ENCODE measurements at places on chromosomes 13 and 19.

DNA sequence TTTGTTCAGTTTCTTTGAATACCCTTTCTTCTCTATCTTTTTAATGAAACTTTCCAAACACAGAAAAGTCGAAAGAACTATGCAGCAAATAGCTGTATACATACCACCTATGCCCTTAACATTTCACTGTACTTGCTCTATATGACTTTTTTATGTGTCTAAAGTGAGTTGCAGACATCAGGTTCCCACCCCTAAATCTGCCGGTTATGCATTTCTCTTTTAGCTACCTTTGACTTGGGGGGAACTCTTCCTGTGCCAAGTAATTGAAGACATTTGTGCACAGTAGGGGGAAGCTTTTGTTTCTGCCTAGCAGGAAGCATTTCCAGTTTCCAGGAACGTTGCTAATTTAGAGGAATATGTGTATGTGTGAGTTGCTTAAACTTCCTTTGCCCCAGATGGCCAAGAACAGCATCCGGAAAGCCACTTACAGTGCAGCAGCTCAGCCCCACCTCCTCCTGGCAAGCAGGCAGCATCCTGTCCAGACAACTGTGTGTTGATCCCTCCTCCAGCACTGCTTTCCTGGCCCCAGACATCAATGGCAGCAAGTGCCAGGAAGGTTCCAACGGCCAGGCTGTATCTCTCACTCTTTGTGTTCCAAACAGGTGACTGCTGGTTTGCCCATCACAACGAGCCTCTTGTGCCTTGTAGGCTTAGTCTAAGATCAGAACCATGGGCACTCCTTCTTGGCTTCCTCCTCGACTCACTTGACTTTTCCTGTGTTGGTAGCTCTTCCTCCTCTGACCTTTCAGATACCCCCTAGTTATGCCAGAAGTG is 14.7 kb upstream of the GRAMD1A start:
- no peak for DNase-seq

DNA sequence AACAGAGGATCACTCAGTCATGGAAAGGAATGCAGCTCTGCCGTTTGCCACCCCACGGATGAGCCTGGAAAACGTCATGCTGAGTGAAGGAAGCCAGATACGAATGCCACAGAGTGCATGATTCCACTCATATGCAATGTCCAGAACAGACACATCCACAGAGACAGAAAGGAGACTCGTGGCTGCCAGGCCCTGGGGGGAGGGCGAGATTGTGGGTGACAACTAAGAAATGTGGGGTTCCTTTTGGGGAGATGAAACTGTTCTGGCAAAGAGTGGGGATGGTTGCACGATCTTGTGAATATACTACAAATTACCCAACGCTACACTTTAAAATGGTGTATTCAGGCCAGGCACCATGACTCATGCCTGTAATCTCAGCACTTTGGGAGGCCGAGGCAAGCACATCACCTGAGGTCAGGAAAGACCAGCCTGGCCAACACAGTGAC is 27.2 kb upstream of the NAPA start:
- DNase-seq = no peak

DNA sequence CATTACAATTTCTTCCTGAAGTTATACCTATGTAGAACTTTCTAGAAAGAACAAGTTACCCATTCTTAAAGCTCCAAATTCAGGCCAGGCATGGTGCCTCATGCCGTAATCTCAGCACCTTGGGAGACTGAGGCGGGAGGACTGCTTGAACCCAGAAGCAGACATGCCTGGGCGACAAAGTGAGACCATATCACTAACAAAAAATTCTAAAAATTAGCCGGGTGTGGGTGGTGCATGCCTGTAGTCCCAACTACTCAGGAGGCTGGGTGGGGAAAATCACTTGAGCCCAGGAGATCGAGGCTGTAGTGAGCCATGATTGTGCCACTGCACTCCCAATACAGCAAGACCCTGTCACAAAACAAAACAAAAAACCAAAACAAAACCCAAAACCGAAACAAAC is 23.0 kb downstream of the KCNRG start:
- DNase-seq = no peak

DNA sequence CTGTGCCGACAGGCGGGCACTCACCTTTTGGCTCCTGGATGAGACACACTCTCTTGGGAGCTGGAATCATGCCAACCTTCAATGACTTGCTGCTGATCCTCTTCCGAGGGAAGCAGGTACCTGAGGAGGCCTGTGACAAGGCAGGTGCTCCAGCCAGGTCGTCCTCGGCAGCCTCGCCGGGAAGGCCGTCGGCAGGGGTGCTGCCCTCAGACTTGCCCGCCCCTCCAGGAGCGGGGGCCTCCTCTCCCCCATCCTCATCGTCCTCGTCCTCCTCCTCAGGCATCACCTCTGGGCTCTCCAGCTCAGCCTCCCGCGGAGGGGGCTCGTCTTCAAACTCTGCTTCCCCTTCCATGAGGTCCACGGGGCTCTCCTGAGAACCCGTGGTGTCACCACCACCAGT is 29.2 kb downstream of the SUGP2 start:
- DNase-seq = no peak

- no peak for DNase-seq
Observed at GRCh38 chr13:24664726-24665409, 15.3 kb upstream of the ATP12A start.

DNA sequence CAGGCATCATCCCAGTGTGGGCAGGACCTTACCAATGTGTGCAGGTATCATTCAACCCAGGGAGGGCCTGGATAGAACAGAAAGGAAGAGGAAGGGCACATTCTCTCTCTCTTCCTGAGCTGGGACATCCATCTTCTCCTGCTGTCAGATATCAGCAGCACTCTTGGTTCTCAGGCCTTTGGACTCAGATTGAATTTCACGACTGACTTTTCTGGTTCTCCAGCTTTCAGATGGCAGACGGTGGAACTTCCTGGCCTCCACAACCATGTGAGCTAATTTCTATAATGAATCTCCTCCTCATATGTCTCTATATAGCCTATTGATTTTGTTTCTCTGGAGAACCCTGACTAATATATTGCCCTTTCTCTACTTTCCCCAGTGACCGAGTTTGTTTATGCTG is 77.3 kb downstream of the OLFM4 start:
- DNase-seq = no peak

- no peak for DNase-seq
Observed at GRCh38 chr13:44448373-44448772, 74.7 kb downstream of the SERP2 start.

DNA sequence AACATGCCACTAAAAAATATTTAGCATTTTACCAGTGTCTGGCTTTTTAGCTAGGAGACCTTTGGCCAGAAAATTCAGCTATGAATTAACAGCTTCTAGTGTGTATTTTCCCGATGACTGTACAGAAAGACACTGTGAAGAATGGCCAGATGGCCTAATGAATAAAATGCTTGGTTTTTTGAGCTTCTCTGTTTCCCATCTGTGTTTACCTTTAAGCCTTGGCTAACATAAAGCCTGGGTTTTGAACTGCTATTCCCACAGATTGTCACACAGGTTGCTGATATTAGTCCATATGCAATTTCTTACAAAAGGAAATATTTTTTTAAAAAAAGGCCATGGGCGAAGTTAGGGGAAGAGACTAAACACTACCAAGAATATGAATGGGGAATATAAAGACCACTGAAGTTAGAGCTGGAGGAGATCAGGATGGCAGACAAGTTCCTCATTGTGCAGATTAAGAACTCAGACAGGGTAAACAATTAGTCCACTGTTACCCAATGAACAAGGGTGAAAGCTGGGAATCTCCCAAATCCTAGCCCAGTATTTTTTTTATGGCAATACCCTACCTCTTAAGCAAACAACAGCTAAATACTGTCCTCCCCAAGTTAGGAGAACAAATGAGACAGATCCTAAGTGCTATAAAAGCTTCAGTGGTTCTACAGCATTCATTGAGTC is 95.1 kb downstream of the DCT start:
- DNase-seq = no peak

- no peak for DNase-seq
Observed at GRCh38 chr13:74193391-74193790, 59.2 kb upstream of the KLF12 start.

DNA sequence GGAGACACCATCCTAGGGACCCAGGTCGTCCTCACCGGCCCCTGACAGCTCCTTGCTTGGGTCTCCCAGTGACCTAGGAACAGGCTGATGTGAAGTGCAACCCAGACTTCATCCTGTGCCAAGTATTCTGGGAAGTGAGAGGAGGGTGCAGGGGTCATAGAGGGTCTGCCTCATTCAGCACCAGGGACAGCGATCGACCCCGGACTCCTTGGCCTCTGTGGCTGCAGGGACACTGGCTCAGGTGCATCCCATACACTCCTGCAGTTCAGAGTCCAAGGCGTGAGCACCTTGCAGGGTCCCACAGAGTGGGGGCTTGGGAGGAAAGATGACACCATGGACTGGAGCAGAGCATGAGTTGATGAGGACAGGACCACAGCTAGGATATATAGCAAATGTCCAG is 10.0 kb upstream of the OR10H2 start:
- DNase-seq = no peak

DNA sequence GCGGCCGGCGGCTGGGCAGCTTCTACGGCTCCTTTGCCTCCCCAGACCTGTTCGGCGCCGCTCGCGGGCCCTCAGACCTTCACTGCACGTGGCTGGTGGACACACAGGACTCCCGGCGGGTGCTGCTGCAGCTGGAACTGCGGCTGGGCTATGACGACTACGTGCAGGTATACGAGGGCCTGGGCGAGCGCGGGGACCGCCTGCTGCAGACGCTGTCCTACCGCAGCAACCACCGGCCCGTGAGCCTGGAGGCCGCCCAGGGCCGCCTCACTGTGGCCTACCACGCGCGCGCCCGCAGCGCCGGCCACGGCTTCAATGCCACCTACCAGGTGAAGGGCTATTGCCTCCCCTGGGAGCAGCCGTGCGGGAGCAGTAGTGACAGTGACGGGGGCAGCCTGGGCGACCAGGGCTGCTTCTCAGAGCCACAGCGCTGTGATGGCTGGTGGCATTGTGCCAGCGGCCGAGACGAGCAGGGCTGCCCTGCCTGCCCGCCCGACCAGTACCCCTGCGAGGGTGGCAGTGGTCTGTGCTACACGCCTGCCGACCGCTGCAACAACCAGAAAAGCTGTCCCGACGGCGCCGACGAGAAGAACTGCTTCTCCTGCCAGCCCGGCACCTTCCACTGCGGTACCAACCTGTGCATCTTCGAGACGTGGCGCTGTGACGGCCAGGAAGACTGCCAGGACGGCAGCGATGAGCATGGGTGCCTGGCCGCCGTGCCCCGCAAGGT is 11.6 kb downstream of the LRP3 start:
- DNase-seq = no peak

- DNase-seq = no peak
Observed at GRCh38 chr13:99013951-99014350, 36.1 kb upstream of the DOCK9 start.

DNA sequence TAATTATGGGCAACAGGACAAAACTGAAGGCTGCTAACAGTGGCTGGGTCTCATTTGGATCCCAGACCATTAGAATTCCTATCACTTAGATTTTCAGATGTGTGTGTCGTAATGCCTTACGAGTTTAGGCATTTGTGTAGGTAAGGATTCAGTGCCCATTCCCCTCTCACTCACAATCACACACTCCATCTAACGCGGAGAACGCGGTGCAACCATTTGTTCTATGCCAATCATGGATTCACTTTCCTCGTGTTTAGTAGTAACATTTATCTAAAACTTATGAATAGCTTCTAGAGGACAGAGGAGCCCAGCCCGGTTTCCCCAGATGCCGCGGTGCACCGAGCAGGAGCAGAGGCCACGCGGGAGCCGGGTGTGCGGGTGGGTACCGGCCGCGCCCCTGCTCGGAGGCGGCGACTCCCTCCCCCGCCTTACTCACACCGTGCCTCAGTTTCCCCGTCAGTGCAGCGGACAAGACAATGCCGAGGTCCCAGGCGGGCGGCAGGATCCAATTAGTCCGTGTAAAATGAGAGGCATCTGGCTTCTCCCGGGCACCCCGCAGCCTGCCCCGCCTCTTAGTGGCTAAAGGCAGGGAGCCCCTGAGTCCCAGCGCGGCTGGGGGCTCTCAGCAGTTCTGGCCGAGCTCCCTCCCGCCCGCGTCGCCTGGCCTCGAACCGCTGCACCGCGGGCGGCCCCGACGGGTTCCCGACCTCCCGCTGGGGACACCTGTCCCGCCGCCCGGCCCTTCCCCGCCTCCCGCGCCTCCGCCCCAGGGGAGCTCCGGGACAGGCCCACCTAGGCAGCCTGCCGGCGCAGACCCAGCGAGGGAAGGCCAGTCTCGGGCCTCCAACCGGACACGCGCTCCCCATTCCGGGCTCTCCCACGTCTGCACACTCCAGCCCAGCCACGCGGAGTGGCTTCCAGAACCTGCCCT is 5.9 kb upstream of the C1QTNF9B start:
- DNase-seq = no peak

DNA sequence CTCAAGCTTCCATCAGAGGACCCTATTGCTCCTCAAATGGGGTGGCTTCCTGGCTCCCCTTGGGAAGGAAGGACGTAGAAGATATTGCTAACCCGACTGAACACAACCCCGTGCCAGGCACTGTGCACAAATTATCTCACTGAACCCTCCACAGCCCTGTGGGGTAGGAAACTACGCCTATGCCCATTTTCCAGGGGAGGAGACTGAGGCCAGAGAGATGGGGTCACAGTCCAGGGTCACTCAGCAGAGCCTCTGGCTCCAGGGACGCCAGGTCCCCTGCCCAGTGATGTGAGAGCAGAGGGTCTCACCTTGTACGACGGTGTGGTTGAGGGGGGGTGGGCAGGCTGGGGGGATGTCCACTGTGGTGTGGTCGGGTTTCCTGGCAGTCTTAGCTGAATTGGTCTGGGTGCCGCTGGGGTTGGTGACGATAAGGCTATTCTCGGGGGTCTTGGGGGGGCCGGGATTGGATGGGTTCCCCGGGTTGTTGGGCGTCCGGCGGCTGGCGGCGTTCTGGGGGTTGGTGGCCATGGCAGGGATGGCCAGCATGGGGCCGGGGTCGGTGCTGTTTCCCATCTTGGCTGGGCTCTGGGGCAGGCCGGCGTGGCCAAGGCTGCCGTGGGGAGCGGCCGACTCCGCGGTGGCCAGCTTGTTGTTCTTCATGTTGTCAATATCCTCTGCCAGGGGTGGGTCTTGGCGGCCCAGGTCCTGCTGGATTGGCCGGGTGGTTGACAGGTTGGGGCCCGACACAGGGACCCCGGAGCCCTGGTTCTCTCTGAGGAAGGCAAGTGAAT is 136.2 kb downstream of the IER2 start:
- no peak for DNase-seq

DNA sequence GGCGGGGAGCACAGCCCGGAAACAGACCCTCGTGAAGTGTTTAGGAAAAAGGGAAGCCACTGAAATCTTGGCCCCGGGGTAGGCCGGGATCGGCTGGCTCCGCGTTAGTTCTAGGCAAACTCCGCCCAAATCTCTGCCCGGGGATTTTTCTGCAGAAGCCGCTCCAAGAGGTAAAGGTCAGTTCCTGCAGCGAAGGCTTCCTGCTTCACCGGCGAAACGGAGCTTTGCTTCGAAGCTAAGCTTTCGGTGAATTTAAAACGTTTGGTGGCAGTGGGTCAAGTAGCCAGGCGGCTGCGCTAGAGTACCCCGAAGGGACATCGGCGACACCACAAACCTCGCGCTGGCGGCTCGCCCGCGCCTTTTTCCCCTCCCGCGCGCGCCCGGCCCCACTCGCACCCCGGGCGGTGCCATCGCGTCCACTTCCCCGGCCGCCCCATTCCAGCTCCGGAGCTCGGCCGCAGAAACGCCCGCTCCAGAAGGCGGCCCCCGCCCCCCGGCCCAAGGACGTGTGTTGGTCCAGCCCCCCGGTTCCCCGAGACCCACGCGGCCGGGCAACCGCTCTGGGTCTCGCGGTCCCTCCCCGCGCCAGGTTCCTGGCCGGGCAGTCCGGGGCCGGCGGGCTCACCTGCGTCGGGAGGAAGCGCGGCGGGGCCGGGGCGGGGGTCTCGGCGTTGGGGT is 441 bp downstream of the GJB2 start:
- no peak for DNase-seq

Measured in naive thymus-derived CD8-positive, alpha-beta T cell (primary cell).